Caco-2 (cell line): ENCODE measurements at places on chromosomes 16 and 17. TPM values are rescaled to one million over a fixed set of nuclear protein-coding genes. Genes with fewer than 3 reads are reported as not detected.

DNA sequence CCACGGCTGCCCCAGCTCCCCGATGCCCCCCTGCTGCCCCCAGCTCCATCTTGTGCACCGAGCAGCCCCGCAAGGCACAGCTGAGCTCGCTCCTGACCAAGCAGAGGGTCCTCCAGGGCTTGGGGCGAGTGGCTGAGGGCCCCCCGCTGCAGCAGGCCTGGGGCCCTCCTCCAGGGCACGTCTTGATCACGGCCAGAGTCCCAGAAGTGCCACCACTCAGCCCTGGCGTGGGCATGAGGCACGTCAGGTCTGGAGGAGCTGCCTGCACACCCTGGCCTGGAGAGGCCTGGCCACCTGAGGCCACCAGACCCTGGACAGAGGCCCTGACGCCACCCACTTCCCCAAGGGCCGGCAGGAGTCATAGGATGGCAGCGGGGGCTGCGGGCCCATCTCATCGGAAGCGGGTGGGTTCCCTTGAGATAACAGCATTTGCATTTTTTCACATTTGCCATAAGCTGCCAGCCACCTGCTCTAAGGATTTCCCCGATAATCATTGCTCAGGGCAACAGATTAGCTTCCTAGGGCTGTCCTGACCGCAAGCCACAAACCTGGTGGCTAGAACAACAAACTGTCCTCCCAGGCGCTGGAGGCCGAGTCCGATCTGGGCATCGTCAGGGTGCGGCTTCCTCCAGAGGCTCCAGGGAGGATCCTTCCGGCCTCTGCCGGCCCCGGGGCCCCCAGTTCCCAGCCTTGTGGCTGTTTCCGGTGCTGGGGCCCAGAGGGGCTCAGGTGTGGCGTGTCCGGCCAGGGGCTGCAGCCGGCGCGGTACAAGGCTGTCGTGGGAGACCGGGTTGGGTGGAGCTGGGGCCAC is 23.9 kb upstream of the C1QTNF8 start:
- H3K27ac ChIP-seq, result no peak overlapping the region
- no peaks in the 10 kb centered on the region for H3K4me1 ChIP-seq
- no peak for DNase-seq

PPY gene
- total RNA-seq, result not detected in 2 replicates

- no peaks in the 10 kb centered on the region for H3K36me3 ChIP-seq
- H3K27ac ChIP-seq, result no peak overlapping the region
- no peak overlapping the region for H3K4me3 ChIP-seq
- DNase-seq, result no peak
These were observed 100.1 kb upstream of the TOB1 start for GRCh38 chr17:50966163-50966666.

NECAB2 gene
- total RNA-seq, result 0.68 and 0.79 TPM in 2 replicates

DNA sequence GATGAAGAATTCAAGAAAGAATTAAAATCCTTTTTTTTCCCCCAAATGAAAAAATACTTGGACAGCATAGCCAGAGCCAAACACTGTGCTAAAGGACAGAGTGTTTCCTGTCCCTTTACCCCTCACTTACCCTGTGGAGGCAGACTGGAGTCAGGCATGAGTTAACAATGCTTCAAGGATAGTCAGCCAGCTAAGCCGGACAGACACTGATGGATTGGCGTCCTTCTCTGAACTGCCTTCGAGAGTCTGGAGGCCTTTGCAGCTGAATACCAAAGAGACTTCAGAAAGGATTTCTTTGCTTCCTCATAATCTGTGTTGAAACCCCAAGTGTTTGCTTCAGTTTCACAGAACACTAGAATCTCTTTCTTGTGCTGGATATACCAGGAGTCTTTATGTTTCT is 4.6 kb downstream of the METTL9 start:
- DNase-seq, result no peak
- H3K4me3 ChIP-seq, result no peak overlapping the region
- no peaks in the 10 kb centered on the region for H3K36me3 ChIP-seq
- H3K27ac ChIP-seq, result no peak overlapping the region
- H3K4me1 ChIP-seq, result no peaks in the 10 kb centered on the region
- no peaks in the 10 kb centered on the region for H3K27me3 ChIP-seq

DNA sequence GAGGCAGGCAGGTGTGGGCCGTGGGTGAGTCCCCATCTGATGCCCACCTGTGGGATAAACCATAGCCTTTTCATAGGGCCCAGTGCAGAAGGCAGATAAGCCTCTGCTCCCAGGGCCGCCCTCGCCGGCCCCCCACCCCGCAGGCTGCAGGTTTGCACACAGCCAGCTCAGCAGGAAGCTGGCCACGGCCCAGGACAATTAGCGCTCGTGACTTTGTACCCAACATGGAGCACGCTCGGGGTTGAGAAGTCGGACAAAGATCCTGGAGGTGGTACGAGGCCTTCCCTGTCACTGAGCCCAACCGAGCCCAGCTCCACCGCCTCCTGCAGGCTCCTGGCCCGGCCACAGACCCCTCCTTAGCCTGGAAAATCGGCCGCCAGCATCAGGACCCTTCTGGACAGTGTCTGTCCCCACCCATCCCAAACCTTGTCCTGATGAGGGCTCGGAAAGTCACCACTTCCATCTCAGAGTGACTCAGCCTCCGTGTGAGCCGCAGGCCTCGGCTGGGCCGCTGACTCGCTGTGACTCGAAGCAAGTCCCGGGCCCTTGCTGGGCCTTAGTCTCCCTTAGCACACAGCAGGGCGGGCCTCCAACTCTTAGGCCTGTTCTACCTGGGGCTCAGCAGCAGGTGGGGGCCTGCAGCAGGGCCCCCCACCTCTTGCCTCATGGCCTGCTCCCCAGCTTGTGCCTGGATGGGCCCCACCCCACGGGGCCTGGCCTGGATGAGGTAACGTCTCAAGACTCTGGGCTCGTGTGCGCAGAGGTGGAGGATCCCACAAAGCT is 22.7 kb downstream of the FAM83G start:
- H3K4me1 ChIP-seq, result peaks cover 20% of the 10 kb centered on the region
- H3K4me3 ChIP-seq, result no peak overlapping the region
- H3K27me3 ChIP-seq, result no peaks in the 10 kb centered on the region
- peak overlapping the region; percentile 46 for H3K27ac ChIP-seq
- no peak for DNase-seq
